Heart left ventricle (tissue), 16 donors: ENCODE measurements at places on chromosomes 4 and X. TPM values are rescaled to one million over a fixed set of nuclear protein-coding genes. Genes with fewer than 3 reads are reported as not detected.

- DNase-seq = peak; percentile 24
Observed at GRCh38 chr4:10173037-10173753, 56.6 kb upstream of the WDR1 start.

GRCh38 chr4:157271166-157271869 lies 50.8 kb downstream of the GRIA2 start:
- no peak for DNase-seq

DNA sequence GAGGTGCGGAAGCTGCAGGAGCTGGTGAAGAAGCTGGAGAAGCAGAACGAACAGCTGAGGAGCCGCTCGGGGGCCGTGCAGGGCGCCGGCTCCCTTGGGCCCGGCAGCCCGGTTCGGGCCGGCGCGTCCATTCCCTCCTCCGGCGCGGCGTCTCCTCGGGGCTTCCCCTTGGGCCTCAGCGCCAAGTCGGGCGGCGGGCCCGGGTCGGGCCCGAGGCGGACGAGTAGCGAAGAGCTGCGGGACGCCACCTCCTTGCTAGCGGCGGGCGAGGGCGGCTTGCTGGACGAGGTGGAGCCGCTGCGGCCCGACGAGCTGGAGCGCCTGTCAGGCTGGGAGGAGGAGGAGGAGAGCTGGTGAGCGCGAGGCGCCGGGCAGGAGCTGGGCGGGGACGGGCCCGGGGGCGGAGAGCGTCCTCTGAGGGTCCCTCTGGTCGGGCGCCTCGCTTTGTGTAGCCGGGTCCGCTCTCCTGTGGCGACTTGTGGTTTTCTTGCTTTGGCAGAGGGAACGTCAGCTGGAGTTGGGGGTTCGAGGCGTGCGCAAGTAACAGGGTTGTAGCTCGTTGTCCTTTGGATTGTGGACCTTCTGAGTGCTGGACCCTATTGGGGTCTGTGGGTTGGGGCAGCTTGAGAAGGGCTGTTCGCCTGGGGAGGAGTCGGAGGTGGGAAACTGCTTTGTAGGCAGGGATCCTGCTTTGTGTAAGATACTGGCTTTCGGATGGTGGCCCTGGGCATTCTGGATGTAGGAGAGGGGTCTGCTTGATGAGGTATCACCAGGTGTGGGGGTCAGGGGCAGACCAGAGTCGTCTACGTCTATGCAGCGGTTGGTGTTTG lies 662 bp downstream of the SLAIN2 start:
- DNase-seq = peak; percentile 59

- no peak for DNase-seq
Observed at GRCh38 chrX:1918780-1919179, 303.9 kb downstream of the ASMT start.

- DNase-seq = no peak
Observed at GRCh38 chrX:130788786-130789581, 114.0 kb downstream of the ENOX2 start.

The FUNDC1 gene
- 20.1 TPM for total RNA-seq

The CENPVL1 gene
- total RNA-seq = not detected

- DNase-seq = no peak
Observed at GRCh38 chrX:2449135-2449886, 51.5 kb downstream of the DHRSX start.

The HEPH gene
- 25.6 TPM for total RNA-seq

- no peak for DNase-seq
Observed at GRCh38 chr4:5399790-5400421, 308.5 kb downstream of the EVC2 start.

- no peak for DNase-seq
Observed at GRCh38 chr4:42492962-42493361, 95.7 kb downstream of the SHISA3 start.

The KCNE5 gene
- total RNA-seq = 0.28 TPM

The ADRA2C gene
- 7.7 TPM for total RNA-seq

DNA sequence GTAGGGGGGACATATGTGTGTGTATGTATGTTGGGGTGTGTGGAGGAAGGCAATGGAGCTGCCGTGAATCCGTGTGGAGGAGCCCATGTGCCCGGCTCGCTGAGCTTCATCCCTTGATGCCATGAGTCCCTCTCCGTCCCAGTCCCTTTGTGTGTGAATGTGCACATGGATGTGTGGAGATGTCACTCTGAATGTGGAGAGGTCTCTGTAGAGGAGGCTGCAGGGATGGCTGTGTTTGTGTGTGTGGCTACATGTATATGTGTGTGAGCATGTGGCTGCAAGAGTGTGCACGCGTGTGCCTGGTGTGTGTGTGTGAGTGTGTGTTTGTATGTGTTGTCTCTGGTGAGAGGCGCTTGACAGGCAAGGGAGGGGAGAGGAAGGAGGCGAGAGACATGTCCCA lies 1.3 kb downstream of the DLG3 start:
- no peak for DNase-seq

GRCh38 chr4:27666943-27667342 lies 806.3 kb downstream of the STIM2 start:
- no peak for DNase-seq

The BBS12 gene
- total RNA-seq = 5.3 TPM

The SRPX gene
- 56.5 TPM for total RNA-seq

The EXOC1L gene
- not detected for total RNA-seq
